Stimulated activated CD4-positive, alpha-beta T cell treated with anti-CD3 and anti-CD28 coated beads, Interleukin-12 subunit alpha, Interleukin-12 subunit beta, amount 100 ng/mL, for 24 hours (primary cell): ENCODE measurements at places on chromosomes 3 and 15.

GRCh38 chr15:40595773-40596172, 1.7 kb downstream of the KNL1 start:
- DNase-seq = no peak

- no peak for DNase-seq
Observed at GRCh38 chr15:55649058-55649423, 60.9 kb upstream of the PYGO1 start.

DNA sequence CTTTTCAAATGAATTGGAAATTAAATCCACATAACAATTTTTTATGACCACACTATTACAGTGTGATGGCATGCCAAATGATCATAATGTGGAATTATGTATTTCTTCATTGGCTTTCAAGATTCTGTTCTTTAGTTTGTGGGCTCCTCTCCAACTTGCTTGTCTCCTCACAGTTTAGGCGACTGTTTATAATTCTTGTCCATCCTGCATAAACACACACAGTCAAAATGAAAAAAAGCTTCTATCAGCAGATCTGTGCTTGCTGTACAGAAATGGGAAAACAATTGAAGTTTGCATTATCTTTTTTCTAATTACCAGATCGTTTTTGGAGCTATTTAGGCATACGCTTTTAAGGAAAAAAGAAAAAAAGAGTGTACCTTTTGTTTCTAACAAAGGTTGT, 37.0 kb downstream of the OPA1 start:
- DNase-seq = no peak

- DNase-seq = no peak
Observed at GRCh38 chr15:50880651-50881114, 27.8 kb upstream of the AP4E1 start.

DNA sequence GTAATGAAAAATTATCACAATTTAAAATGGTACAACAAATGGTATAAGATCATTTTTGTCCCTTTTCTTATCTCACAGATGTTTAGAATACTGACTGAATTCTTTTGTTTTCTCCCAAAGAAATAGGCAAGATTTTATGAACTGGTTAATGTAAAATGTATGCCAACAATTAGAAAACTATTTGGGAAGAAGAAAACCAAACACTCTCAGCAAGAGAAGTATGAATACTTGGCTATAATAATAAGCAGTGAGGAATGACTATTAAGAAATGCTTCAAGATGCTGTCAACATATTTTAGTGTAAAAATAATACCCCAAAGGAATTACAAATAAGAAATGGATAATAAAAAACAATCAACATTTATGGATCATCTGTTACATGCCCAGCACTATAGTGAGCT, 18.5 kb downstream of the SHQ1 start:
- DNase-seq = no peak

DNA sequence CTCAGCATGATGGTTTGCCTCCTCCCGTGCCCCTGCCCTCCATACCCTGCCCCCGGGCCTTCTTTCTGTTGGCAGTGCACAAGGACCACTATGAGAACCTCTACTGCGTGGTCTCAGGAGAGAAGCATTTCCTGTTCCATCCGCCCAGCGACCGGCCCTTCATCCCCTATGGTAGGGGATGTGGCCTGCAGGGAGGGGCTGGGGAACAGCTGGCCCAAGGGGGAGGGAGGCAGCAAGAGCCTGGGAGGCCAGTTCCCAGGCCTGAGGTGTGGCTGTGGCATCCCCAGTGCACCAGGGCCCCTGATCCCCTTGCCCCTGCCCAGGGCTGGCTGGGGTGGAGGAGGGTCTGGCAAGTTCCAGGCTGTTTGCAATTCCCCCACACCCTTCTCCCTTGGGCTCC, 2.6 kb upstream of the PLA2G4B start:
- no peak for DNase-seq

GRCh38 chr3:27511724-27512422, 27.7 kb upstream of the SLC4A7 start:
- no peak for DNase-seq

GRCh38 chr3:100263583-100263982, 2.8 kb downstream of the TBC1D23 start:
- no peak for DNase-seq

DNA sequence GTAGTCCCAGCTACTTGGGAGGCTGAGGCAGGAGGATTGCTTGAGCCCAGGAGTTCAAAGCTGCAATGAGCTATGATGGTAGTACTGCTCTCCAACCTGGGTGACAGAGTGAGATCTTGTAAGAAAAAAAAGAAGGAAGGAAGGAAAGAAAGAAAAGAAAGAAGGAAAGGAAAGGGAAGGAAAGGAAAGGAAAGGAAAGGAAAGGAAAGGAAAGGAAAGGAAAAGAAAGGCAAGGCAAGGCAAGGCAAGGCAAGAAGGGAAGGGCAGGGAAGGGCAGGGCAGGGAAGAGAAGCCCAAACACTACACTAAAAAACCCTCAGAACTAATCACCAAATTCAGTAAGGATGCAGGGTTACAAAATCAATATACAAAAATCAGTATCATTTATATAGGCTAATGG, 341.6 kb downstream of the ERC2 start:
- DNase-seq = no peak

- DNase-seq = peak; percentile 44
Observed at GRCh38 chr3:119294696-119295671, 801 bp downstream of the ARHGAP31 start.
